ENCODE measurements at places on chromosomes 3 and 15.

- DNase-seq: no peak
Observed at GRCh38 chr15:41560572-41560874, 1.5 kb downstream of the TYRO3 start.

- DNase-seq: no peak
Observed at GRCh38 chr3:5072100-5072816, 49.8 kb upstream of the ARL8B start.

DNA sequence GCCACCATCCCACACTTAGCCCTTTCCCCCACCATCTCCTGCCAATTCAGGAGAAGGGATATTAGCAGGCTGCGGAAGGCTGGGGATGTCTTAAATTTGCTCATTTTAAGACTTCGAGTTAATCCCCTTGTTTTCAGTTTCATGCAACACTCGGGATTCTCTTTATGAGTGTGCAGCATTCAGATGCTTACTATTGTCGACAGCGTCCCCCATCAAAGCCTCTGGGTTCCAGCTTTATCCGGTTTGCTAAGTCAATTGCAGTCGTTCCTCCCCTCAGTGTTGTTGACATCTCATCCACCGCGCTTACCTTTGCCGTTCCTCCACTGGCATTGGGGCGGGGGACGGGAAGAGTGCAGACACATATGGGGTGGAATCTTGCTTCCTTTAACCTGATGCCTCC, 220.2 kb downstream of the VPS13C start:
- DNase-seq: no peak

DNA sequence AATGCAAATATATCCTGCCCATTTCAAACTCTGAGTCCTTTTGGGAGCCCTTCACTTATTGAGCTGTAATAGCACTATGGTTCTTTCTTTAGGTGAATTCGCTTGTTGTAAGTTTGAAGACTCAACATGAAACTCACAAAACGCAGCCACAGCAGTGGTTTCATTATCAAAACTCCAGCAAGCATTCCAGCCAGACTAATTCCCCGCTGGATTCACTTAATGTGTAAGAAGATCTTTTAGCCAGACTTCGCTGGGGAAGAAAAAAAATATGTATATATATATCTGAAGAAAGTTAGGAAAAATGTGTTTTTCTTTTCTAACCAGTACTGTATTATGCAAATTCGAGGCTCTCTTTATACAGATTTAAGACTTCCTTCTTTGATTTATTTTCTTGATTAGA, 241.1 kb downstream of the WNT5A start:
- DNase-seq: no peak

GRCh38 chr3:6779140-6779539, 81.8 kb upstream of the GRM7 start:
- no peak for DNase-seq

GRCh38 chr15:25844981-25845680, 18.0 kb downstream of the ATP10A start:
- no peak for DNase-seq

DNA sequence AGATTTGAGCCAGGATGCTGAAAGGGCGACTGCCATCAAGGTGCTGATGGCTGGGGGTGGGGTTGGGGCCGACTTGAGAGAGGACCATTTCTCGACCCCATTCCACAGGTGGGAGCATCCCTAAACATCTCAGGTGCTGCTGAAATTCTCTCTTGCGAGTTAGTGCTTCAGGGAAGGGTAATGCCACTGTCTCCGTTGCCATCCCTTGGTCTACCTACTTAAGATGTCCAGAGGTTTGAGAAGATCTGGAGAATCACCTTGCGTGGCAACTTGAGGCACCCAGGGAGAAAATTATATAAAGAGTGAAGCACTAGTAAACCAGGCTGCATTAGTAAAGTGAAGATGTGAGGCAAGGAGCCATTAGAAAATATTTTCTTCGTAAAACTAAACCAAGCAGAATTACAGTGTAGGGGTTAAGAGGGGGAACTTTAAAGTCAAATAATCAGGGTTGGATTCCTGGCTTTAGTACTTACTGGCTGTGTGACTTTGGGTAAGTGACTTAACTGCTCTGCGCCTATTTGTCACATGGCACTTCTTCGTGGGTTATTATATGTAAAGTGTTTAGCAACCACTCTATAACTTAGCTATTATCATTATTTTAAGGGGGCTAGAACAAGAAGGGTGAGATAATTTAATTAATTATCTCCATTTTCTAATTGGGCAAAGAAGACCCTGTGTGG, 662 bp upstream of the RFTN1 start:
- DNase-seq: no peak

DNA sequence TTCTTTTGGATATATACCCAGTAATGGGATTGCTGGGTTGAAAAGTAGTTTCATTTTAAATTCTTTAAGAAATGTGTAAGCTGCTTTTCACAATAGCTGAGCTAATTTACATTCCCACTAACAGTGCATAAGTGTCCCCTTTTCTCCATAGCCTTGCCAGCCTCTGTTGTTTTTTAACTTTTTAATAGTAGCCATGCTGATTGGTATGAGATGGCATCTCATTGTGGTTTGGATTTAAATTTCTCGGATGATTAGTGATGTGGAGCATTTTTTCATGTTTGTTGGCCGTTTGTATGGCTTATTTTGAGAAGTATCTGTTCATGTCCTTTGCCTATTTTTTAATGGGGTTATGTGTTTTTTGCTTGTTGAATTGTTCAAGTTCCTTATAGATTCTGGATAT, 444.3 kb upstream of the ATP11B start:
- DNase-seq: no peak

GRCh38 chr3:190533511-190534281, 19.8 kb downstream of the IL1RAP start:
- DNase-seq: no peak

GRCh38 chr15:83444936-83445335, 2.2 kb upstream of the SH3GL3 start:
- no peak for DNase-seq

DNA sequence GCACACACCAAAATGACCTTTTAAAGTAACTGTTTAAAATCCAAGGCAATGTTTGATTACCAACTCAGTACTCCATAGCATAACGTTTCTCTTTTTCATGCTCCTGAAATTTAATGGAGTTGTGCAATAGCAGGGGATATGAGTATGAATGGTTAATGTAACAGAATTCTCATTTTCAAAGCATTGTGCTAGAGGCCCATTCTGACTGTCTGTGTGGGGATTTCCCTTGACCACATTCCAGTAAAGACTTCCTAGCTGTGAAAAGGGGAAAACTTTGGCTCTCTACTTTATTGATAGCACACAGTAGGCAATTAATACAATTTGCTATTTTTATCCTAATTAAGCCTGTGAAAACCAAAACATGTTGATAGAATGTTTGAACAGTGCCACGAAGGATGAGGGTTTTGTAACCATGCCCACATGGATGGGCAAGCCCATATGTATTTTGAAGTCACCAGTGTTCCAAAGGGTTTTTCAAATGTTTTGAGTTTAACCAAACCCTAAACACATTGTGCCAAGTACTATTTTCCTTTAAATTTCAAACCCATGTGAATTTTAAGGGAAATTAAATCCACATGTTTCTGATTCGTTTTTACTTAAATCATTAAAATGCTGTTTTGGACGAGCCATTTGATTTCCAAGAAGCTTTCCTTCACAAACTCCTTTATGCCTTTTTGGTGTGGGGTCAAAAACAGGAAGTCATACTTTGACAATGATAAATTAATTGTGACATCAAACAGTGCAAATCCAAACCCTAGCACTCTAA, 261.2 kb downstream of the SHOX2 start:
- DNase-seq: no peak

DNA sequence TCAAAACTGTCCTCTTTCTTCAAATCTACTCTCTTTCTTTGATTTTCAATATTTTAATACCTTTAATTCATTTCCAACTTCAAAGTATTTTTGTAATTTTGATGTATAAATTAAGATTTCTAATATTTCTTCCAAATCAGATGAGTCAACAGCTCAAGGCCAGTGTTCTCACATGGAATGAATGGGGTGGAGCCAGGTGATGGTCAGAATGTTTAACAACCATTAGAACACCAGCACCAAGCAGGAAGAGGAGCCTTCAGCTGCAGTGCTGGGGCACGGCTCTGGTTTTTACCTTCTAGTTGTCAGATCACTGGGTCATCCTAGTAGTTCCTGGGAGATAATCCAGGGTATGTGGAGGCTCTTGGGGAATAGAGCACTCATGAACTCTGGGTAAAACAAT, 494.5 kb upstream of the PDZRN3 start:
- DNase-seq: no peak

GRCh38 chr3:188348435-188349244, 194.7 kb downstream of the LPP start:
- peak; percentile 71 for DNase-seq

GRCh38 chr15:56839641-56840040, 78.8 kb upstream of the TCF12 start:
- DNase-seq: no peak

- DNase-seq: no peak
Observed at GRCh38 chr15:59532770-59533379, 78.7 kb upstream of the GCNT3 start.

DNA sequence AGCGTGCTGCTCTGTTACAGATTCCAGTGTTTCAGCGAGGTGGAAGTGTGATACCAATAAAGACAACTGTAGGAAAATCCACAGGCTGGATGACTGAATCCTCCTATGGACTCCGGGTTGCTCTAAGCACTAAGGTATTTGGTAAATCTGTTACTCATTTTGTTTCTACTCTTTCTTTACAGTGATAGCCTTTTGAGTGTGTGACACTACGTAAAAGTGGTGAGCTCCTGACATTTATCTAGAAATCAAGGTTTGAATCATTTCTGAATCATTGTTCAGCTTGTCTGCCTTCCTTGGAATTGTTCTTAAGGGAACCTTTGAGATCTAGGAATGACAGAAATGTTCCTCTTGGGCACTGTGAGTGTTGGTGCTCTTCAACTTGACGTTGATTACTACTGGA, 11.2 kb upstream of the CAPN3 start:
- DNase-seq: no peak

GRCh38 chr15:61155741-61156700, 73.1 kb downstream of the RORA start:
- DNase-seq: no peak

DNA sequence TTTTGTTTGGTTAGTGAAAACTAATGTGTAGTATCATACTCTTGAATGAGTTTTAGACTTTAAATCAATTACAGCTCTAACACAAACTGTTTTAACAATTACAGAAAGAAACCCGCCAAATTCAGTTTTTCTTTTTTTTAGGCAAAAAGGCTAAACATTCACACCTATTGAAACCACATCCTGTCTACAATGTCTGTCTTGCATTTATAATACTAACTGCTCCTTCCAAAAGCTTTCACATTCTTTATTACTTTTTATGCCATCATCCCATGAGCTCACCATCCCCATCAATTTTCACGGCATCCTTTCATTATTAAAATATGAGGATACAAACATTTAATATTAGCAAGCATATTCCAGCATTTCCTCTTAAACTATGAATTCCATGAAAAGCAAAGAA, 593.3 kb downstream of the FOXP1 start:
- no peak for DNase-seq

DNA sequence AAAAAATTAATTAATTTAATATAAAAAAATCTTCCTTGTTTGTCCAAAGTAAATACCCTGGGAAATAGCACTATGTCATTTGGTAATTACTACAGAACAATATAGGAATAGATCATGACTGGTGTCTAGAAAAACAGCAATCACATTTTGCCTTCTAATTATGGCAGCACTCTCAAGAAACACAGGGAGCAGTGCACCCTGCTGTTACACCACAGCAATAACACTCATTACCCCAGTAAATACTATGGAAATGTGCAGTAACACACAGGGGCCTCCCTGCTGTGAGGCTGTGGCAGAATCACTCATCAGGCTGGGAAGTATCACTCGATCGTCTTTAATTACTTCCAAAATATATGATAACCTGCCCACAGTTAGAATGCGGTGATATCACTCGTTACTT, 646.0 kb downstream of the TUSC7 start:
- DNase-seq: no peak

DNA sequence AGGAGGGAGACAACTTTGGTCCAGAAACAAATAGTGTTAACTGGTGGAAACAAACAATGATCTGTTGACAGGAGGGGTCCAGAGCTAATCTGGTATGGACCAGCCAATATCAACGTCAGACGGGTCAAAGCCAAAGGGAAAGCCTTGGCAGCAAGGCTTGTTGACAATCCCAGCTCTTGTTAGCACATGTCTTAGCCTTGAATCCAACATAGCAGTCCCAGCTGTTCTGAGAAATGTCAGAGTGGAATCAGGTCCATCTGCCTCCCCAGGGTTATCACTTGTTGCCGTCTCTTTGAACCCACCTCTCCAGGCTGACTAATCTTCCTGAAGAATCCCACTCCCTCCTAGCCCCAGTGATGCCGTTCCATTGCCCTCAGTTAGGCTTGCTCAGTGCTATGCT, 404.6 kb upstream of the MCTP2 start:
- no peak for DNase-seq

DNA sequence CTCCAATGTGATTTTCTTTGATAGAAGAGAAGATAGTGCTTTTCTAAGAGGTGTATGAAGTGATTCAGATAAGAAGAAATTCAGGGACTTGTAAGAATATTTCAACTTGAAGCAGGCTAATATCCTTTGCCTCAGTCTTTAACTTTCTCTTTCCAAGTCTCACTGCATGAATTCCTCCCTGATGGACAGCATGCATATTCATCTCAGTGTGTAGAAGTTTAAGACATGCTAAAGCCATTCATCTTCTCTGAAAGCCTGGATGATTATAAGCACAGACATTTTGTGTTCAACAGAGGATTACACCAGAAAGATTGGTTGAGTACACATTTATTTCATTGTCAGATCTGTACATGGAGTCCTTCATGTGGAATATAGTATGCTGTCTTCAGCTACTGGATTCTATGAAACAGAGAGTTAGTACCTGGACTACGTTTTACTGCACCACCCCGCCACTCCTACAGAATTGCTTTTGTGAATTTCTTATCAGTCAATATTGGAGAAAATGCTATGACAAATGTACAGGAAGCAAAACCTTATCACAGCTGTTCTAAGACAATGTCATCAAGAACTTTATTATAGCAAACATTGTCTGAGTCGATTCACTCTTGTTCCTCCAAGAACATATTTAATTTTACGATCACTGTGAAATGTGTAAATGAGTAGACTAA, 1346.1 kb downstream of the OTOL1 start:
- DNase-seq: no peak

DNA sequence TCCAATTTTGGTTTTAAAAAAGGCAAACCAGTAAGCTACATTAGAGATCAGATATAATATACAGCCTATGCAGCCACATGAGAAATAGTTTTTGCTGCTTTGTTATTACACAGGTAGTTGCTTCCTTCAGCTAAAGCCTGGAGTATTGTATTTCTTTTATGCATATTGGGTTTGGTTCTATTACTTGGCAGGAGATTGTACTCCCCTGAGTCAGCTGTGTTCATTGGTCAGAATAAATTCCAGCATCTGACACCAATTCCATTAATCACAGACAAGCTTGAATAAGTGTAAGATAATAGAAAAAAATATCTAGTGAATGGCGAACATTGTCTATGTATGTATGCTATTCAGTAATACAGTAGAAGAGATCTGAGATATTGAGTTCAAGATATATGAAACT, 26.1 kb upstream of the ZCWPW2 start:
- no peak for DNase-seq

DNA sequence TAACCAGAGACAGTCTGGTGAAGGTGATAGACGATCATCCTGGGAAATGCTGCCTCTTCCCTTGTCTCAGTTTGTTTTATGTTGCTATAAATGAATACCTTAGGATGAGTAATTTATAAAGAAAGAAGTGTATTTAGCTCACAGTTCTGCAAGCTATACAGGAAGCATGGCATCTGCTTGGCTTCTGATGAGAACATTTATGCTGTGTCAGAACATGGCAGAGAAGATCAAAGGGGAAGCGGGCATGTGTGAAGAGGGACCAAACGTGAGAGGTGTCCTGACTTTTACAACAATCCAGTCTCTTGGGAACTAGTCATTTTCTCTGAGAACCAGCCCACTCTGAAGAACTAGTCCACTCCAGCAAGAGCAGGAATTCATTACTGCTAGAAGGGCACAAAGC, 9.6 kb downstream of the CMC1 start:
- no peak for DNase-seq

Data from mesothelial cell of epicardium (in vitro differentiated cells).